Mesangial cell (primary cell): ENCODE measurements at places on chromosomes 7 and 10. TPM values are rescaled to one million over a fixed set of nuclear protein-coding genes. Genes with fewer than 3 reads are reported as not detected.

STAMBPL1 gene
- total RNA-seq, result 12.4 and 18.9 TPM in 2 replicates

SPDYE18 gene
- total RNA-seq, result not detected in 2 replicates

TEX47 gene
- total RNA-seq, result not detected in 2 replicates

NAPEPLD gene
- total RNA-seq, result 1.5 and 2.9 TPM in 2 replicates

GDF2 gene
- not detected in 2 replicates for total RNA-seq

CEP55 gene
- 3.7 and 79.5 TPM in 2 replicates for total RNA-seq

CDK14 gene
- 14.3 and 18.3 TPM in 2 replicates for total RNA-seq

CALML5 gene
- total RNA-seq, result not detected in 2 replicates

FAM25G gene
- not detected in 2 replicates for total RNA-seq
